ENCODE measurements at places on chromosomes 7 and 10. TPM values are rescaled to one million over a fixed set of nuclear protein-coding genes. Genes with fewer than 3 reads are reported as not detected.
A peak's percentile ranks its signal among the peaks of the same experiment; 100 is the strongest.

The RELN gene
- not detected for total RNA-seq

The NPY4R gene
- total RNA-seq: not detected

DNA sequence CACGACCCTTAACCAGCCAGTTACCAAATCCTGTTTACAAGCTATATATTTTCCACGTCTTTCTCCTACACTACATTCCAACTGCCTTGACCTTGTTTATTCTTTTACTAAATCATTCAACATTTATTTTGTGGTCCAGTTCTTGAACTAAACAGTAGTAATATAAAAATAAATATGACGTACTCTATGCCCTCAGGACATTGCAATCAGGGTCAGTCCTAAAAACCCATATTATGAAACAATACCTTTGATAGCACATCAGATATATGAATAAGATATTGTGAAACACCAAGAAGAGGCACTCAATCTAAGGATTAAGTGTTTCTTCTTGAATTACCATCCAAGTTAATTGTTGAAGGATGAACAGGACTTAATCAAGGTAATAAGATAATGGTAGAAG lies 52.5 kb upstream of the WNT16 start:
- no peaks in the 10 kb centered on the region for H3K36me3 ChIP-seq
- no peak overlapping the region for H3K27ac ChIP-seq
- peaks cover 6% of the 10 kb centered on the region for H3K27me3 ChIP-seq
- H3K4me1 ChIP-seq: peaks cover 10% of the 10 kb centered on the region
- no peak for DNase-seq
- H3K4me3 ChIP-seq: no peak overlapping the region

DNA sequence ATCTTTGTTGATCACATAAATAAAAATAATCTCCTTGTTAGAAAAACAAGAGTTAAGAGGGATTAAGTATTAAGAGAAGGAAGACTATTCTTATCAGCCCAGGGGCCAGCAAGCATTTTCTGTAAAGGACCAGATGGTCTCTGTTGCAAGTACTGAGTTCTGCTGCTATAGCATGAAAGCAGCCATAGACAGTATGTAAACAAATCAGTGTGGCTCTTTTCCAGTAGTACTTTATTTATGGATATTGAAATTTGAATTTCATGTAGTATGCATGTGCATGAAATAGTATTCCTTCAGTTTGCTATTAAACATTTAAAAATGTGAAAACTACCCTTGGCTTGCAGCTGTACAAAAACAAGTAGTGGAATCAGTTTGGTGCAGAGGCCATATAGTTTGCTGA lies 81.7 kb downstream of the STK31 start:
- H3K4me1 ChIP-seq: no peaks in the 10 kb centered on the region
- H3K27me3 ChIP-seq: no peaks in the 10 kb centered on the region
- peaks cover 5% of the 10 kb centered on the region for H3K36me3 ChIP-seq
- H3K4me3 ChIP-seq: no peak overlapping the region
- H3K27ac ChIP-seq: no peak overlapping the region
- no peak for DNase-seq

GRCh38 chr7:37220664-37221063 lies 228.0 kb downstream of the ELMO1 start:
- no peak overlapping the region for H3K27ac ChIP-seq
- H3K36me3 ChIP-seq: peaks cover 43% of the 10 kb centered on the region
- peaks cover 17% of the 10 kb centered on the region for H3K4me1 ChIP-seq
- H3K27me3 ChIP-seq: no peaks in the 10 kb centered on the region

DNA sequence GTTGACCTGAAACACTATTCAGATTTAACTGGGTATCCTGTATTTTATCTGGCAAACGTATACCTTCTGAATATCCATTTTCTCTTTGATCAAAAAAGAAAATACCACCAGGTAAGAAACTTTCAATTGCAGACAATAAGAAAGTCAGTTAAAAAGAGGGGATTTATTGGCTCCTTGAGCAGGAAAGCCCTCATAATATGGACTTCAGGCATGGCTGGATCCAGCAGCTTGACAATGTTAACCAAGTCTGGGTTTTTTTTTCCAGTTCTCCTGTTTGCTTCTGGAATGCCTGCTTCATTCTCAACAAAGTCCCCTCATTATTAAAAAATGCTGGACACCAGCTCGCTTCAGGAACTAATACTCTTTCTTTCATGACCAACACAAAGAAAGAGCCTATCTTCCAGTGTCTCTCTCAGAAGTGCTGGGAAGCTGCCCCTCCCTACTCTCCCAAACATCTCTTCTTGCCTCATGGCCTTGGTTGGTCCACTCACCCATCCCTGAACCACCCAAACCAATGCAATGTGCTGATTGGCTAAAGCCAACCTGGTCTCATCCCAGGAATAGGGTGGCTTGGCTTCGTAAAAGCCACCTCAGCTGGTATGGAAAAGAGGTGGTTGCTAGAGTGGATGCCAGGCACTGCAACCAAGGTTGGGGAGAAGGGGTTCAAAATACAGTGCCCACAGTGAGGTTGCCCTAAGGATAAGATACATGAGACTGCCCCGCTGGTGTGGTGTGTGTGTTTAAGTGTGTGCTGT lies 30.6 kb upstream of the WDFY4 start:
- H3K4me3 ChIP-seq: no peak overlapping the region
- no peak overlapping the region for H3K27ac ChIP-seq
- H3K36me3 ChIP-seq: no peaks in the 10 kb centered on the region

- H3K36me3 ChIP-seq: peaks cover 76% of the 10 kb centered on the region
- H3K27ac ChIP-seq: no peak overlapping the region
- no peak for DNase-seq
- H3K4me1 ChIP-seq: peaks cover 54% of the 10 kb centered on the region
- no peaks in the 10 kb centered on the region for H3K27me3 ChIP-seq
These were observed 20.9 kb downstream of the RGS10 start for GRCh38 chr10:119521443-119522204.

- H3K27ac ChIP-seq: no peak overlapping the region
- H3K36me3 ChIP-seq: peaks cover 82% of the 10 kb centered on the region
- no peaks in the 10 kb centered on the region for H3K27me3 ChIP-seq
- H3K4me3 ChIP-seq: no peak overlapping the region
- H3K4me1 ChIP-seq: no peaks in the 10 kb centered on the region
- no peak for DNase-seq
These were observed 176.6 kb downstream of the PIP4K2A start for GRCh38 chr10:22537810-22538209.

GRCh38 chr10:53122281-53122680 lies 349.7 kb upstream of the MBL2 start:
- H3K27me3 ChIP-seq: no peaks in the 10 kb centered on the region
- no peak overlapping the region for H3K4me3 ChIP-seq
- no peak for DNase-seq
- H3K4me1 ChIP-seq: no peaks in the 10 kb centered on the region
- H3K36me3 ChIP-seq: no peaks in the 10 kb centered on the region
- H3K27ac ChIP-seq: no peak overlapping the region

- peak overlapping the region; percentile 100 for H3K27ac ChIP-seq
These were observed 2.4 kb downstream of the ARID5B start for GRCh38 chr10:61903928-61904344.

All from activated CD4-positive, alpha-beta T cell treated with anti-CD3 and anti-CD28 coated beads, Interleukin-2, amount 10 ng/mL, durations not matched to agents 7 days and 5 days (primary cell).